ENCODE measurements at places on chromosomes 4 and X. TPM values are rescaled to one million over a fixed set of nuclear protein-coding genes. Genes with fewer than 3 reads are reported as not detected.

ADH1B gene
- 0.05 TPM for total RNA-seq

ALB gene
- total RNA-seq = 0.54 TPM

TAF7L gene
- total RNA-seq = 0.15 TPM

IL15 gene
- total RNA-seq = 4.0 TPM

RPS6KA3 gene
- total RNA-seq = 24.9 TPM

MAGEA8 gene
- total RNA-seq = not detected

ANK2 gene
- total RNA-seq = 111 TPM

TIMM17B gene
- total RNA-seq = 89.1 TPM

HMGN5 gene
- total RNA-seq = 1.5 TPM

RRH gene
- 0.34 TPM for total RNA-seq

MAP3K15 gene
- total RNA-seq = 0.64 TPM

NR0B1 gene
- not detected for total RNA-seq

FUNDC2 gene
- total RNA-seq = 91.4 TPM

JADE1 gene
- 18.0 TPM for total RNA-seq

TCEANC gene
- 4.9 TPM for total RNA-seq

TRIM2 gene
- 182 TPM for total RNA-seq

STBD1 gene
- 13.3 TPM for total RNA-seq
